ENCODE measurements at places on chromosomes 4 and X. TPM values are rescaled to one million over a fixed set of nuclear protein-coding genes. Genes with fewer than 3 reads are reported as not detected.

Gene SH3BGRL
- total RNA-seq, result 48.8 TPM

Gene GPR119
- not detected for total RNA-seq

- DNase-seq, result no peak
Measured at GRCh38 chr4:150283689-150284088, 205.4 kb downstream of the DCLK2 start.

- DNase-seq, result no peak
Measured at GRCh38 chrX:77412631-77413030, 34.6 kb upstream of the FGF16 start.

DNA sequence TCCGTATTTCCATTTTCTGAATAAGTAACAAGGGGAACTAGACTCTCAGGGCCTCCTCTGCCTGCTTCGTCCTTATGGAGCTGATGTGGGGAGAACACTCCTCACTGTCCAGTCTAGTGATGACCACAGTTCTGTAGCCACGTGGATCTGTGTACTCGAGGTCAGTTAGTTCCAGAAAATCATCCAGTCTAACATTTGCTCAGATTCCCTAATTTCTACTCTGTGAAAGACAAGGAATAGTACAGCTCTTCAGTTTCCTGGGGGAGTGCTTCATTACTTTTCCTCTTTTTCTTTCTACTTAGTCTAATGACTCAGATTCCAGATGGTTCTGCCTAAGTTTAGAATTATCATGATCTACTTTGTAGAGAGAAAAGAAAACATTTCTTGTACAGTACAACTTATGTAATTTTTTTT lies 82.6 kb downstream of the SORBS2 start:
- DNase-seq, result no peak

DNA sequence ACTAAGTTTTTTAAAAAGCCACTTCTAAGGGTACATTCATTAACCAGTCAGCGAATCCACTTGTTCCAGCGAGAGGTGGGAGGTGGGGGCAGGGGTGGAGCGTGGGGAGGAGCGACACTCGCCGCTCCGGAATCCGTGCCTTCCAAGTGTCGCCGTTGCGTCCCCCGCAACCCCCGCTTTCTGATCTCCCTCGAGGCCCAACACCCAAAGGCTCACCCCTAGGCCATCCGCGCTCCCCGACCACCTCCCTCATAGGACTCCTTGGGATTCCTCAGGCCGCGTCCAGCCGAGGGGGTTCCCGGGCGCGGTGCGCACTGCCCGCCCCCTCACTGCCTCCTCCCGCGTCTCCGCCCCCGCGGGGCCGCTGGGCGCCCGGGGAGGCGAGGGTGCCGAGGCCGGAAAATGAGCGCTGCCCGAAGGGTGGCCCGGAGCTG lies 108.1 kb upstream of the STOX2 start:
- no peak for DNase-seq

GRCh38 chr4:168386002-168386401 lies 67.5 kb upstream of the DDX60 start:
- no peak for DNase-seq
